ENCODE measurements at places on chromosomes 2 and 18.

GRCh38 chr18:59420244-59420643 is 61.2 kb upstream of the LMAN1 start:
- DNase-seq: no peak

DNA sequence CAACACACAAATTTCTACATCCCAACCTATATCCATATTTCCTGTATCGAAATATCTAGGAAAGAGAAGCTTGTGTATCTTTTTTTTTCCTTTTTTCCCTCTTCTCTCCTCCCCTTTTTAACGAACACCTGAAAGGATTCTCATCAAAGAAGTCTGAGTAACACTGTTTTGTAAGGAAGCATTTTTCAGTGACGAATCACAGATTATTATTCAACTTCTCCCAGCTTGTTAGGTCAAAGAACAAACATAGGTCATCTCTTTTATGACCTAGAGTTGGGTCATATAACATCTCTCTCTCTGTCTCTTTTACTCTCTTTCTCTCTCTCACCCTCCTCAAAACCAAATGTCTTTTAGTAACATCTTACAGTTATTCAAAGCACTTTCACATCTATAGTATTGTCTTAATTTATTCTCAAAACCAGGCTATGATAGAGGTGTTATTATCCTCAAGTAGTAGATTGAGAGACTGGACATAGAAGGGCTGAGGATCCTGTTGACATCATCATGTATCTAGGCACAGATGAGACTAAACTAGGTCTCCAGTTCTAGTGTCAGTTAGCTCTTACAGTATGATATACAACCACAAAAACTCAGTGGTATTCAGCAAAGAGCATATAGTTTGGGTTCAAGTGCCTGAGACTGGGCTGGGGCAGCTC is 80.1 kb upstream of the SPOPL start:
- DNase-seq: no peak

GRCh38 chr2:19009510-19009909 is 348.9 kb downstream of the OSR1 start:
- DNase-seq: no peak

DNA sequence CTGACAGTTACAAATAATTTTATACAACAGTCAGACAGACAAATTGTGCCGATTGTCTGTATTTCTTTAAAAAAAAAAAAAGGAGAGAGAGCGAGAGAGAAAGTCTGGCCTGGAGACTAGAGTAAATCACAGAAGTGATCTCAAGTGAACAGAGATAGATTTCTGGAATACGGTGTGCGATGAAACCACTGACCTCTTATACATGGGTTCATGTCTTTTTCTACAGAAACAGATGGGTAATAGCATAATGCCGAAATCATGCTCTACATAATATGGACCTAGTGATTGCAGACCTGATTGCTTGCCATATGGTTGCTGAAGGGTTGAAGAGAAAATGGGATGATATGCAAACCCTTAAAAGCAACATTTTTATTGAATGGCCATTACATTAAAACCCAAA is 403.3 kb upstream of the FANCL start:
- DNase-seq: no peak

DNA sequence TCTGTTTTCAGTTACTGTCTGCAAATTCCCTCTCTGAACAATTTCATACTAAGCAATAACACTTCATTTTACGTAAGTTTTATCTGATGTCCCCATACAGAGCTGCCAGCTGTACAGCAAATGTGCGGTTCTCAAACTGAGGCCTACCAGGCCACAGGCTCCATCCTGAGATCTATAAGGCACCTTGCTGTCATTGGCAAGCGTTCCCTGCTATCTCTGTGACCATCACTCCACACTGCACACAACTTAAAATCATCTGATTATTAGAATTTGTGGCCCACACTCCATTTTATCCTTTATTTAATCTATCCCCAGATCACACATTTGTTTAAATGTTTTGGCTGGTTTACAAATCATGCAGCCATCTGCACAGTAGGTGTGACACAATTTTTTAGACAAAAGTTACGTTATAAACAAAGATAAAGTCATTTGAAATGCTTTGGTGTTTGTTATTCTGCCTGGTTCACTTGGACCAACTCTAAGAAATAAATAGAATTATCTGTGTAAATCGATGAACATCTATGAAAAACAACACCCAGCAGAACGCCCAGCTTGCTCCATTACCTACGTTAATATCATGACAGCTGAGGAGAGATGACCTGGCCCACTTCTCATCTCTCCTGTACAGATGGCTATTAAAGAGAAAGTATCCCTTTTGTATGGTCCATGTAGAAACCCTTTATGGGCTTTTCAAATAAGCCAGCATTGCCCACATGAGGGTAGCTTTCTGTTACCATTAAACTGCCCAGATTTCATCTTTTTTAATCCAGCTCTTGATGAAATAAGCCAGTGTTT is 162.4 kb downstream of the ZNF521 start:
- DNase-seq: no peak

DNA sequence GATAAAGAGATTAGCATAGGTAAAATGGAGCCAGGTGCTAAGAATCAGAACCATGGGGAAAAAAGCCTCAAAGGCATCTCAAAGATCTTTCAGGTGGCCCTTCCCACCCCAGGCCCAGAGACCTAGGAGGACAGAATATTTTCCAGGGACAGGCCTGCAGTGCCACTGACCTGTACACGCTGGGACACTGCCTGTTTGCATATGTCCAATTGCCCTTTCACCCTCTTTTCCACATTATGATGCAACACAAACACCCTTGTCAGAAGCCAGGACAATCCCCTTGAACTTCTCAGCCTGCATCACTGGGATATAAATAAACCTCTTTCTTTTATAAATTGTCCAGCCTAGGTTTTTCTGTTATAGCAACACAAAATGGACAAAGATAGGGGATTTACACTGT is 419.1 kb downstream of the TRIB2 start:
- no peak for DNase-seq

DNA sequence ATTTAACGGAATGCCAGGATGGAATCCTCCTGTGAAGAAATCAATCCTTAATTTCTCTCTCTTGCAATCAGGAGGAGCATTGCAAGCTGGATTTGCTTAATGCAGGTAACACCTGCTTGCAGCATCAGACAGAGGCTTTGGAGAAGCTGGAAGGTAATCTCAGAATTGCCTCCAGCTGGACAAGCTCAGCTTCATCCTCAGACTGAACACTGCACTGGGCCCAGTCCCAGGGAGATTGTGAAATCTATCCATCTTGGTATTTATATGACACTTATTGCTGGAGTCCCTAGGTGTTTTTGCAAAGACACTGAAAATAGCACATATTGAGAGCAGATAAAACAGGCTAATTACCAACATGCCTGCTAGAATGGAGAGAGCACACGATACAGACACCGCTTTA is 179.4 kb upstream of the SESTD1 start:
- DNase-seq: no peak

DNA sequence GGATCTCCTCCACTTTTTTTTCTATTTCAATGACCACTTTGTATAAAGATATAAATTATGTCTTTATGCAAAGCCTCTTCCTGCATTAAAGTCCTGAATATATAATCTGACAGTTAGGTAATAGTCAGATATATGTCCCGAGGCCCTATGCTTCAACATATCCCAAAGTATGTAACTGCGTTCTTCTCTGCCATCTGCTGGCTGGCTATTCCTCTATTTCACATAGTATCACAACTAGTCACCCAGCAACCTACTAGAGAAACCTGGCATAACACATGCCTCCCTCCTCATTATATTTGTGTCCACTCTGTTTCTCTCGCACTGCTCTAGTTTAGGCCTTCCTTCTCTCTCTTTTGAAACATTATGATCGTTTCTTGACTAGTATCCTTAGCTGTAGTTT is 640.8 kb downstream of the DPP10 start:
- DNase-seq: no peak

DNA sequence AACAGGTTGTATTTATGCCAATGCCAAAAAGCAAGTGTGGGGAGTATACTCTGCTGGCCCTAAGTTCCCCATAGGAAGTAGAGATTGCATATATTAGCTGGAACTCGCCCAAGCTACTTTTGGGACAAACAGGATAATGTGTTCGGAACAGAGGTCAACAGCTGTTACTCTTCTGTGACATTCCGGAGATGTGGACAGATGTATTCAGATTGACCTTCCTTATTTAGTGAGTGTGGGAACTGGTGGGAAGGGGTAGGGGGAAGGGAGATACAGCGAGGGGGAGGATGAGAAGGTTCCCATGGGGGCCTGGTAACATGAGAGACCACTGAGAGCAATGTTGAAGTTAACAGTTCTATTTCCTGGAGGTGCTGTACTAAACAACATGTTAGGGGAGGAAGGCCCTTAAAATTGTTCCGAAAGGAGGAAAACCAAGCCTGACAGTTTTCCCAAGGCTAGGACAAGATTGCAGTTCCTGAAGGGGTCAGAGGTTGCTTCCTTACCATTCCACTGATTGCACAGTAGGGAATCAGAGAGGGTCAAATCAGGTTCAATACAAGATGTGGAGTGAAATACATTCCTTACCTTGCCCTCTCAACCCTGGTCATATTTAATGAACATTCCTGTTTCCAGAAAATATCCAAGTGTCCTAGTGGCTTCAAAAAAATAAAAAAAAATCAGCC is 14.3 kb upstream of the CD28 start:
- no peak for DNase-seq

All from NCI-H345 (cell line).